Stimulated activated CD8-positive, alpha-beta memory T cell treated with anti-CD3 and anti-CD28 coated beads, Interleukin-7, amount 100 ng/mL, for 48 hours (primary cell): ENCODE measurements at places on chromosomes 1 and 21.

GRCh38 chr1:48552903-48553606, 81.1 kb upstream of the SPATA6 start:
- DNase-seq: no peak

DNA sequence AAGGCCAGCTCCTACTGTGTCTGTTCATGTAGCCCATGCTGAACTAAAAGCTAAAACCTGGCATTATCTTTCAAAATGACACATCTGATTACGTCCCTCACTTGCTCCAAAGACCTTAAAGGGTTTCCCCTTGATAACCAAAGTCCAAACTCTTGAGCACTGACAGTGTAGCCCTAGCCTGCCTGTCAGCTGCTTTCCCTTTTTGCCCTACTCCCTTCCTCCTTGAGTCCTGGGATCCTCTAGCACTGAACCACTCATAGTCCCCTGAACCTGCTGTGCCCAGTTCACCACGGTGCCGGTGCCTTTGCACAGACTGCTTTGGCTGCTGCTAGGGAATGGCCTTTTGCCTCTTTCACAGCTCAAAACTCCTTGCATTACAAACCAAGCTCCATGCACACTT, 67.5 kb downstream of the PLXNA2 start:
- no peak for DNase-seq

- DNase-seq: no peak
These were observed 5.0 kb upstream of the KRTAP12-1 start for GRCh38 chr21:44686843-44687561.

DNA sequence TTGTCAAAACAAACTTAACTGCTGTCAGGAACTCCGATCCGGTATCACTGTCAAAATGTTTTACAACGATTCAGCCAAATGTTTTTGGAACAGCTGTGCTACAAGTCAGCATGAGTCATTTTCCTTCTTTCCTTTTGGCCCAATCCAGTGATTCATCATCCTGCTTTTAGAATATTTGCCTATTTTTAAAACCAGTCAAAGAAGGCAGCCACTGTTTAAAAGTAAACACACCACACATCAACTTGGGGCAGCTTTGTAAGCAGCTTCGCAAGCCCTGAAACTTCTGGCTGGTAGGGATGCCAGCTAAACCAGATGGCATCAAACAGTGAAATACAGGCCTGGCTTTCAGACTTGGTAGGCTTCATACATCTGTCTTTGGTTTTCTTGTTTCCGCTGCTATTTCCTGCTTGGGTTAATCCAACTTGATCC, 14.9 kb downstream of the MAP3K7CL start:
- no peak for DNase-seq

DNA sequence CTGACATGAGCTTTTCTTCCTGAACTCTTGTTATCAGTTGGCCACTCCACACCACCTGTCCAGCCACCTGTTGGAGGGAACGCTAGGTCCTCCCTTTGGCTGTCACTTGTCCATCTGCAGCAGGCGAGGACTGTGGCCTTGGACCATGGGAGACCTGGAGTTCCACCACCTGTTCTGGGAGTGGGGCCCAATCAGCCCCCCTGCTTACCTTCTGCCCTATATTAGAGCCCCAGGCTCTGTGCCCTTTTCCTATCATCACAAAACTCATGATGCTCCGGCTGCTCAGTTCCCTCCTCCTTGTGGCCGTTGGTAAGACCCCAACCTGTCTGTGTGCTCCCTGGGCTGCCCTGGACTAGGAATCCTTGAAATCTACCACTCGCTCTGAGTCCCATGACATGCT, at the start of gene CELA3A:
CELA3A (plus strand) TSS at position 249 of the 400 bp plus-strand sequence; CDS start at position 267, 18 bp downstream.
- DNase-seq: no peak
